ENCODE measurements at places on chromosomes 3 and 15.

DNA sequence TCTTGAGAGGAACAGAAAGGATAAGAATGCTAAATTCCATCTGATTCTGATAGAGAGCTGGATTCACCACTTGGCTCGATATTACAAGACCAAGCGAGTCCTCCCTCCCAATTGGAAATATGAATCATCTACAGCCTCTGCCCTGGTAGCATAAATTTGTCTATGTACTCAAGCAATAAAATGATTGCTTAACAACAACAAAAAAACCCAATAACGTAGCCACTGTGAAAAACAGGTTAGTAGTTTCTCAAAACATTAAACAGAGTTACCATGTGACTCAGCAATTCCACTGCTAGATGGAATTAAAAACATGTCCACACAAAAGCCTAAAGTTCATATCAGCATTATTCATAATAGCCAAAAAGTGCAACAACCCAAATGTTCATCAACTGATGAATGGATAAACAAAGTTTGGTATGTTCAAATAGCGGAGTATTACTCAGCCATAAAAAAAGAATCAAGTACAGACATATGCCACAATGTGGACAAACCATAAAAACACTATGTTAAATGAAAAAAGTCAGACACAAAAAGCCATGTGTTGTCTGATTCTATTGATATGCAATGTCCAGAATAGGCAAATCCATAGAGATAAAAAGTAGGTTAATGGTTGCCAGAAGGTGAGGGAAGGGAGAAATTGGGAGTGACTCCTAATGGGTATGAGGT is 16.8 kb downstream of the BCL2L10 start:
- DNase-seq: peak; percentile 86

- DNase-seq: peak; percentile 25
Observed at GRCh38 chr3:144590854-144591253, 619.2 kb downstream of the DIPK2A start.

DNA sequence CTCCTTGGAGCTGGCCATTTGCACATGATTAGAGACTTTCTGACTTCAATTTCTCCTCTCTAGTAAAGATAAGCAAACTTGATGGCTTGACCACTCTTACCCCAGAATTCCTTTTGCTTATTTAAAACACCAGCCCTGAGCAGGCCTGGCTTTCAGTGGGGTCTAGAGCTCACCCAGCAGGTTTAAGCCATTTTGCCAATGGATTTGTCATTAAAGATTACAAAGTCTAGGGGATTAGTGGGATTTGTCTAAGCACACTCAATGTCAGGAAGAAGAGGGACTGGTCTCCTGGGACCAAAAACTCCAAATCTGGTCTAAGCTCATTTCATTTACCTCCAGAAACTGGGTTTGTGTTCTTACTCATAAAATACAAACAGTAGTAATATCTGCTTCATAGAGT is 57.3 kb upstream of the SNTN start:
- no peak for DNase-seq

DNA sequence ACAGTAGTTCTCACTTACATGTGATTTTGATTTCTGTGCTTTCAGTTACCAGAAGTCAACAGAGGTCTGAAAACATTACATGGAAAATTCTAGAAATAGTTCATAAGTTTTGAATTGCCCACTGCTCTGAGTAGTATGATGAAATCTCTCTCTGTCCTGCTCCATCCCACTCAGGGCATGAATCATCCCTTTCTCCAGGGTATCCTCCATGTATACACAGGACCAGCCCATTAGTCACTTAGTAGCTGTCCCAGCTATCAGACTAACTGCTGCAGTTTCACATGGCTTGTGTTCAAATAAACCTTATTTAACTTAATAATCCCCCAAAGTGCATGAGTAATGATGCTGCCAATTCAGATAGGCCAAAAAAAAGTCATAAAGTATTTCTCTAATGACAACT is 38.6 kb downstream of the EPHA3 start:
- peak; percentile 56 for DNase-seq

DNA sequence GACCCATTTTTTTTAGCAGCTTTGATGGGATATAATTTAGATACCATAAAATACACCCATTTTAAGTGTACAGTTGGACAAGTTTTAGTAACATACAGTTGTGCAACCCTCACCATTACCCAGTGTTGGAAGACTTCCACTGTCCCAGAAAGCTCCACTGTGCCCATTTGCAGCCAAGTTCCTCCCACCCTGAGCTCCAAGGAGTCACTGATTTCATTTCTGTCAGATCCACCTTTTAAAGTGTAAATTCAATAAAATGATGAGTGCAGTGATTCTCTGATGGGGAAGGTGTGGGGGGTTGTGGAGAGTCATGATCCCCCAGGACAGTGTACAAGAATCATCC is 93.2 kb upstream of the IGF1R start:
- no peak for DNase-seq

GRCh38 chr3:182412066-182412465 is 381.2 kb upstream of the ATP11B start:
- DNase-seq: no peak

DNA sequence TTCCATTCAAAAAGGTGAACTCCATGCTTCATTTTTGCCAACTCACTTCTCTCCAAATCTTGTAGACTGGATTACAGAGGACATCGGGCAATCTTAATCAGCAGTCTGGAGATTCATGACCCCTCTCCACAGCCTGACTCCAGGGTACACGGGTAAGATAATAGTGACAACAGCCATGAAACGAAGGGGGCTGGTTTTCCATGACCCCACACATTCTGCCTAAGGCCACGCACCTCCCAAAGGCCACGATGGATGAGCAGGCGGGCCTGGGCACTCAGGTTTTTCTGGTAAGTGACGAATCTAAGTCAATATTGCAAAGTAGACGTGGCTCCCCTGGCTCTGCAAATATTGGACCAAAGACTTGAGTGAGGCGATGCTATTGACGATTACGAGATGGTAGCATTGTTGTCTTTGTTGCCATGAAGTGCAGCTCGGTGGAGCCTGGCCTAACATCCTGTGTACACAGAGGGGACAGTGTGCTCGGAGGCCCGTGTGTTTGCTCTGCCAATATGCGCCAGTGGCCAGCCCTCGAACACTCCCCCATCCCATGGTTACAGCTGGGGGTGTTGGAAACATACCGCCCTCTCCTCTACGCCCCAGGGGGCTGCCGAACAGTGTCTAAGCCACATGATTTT is 119.1 kb downstream of the OPA1 start:
- no peak for DNase-seq

- no peak for DNase-seq
Observed at GRCh38 chr15:65263313-65263712, 23.4 kb downstream of the PARP16 start.

GRCh38 chr15:48119277-48119676 is 1.5 kb upstream of the SLC24A5 start:
- no peak for DNase-seq

GRCh38 chr3:31331278-31331677 is 201.4 kb upstream of the STT3B start:
- DNase-seq: no peak

GRCh38 chr3:55185380-55185779 is 257.5 kb upstream of the LRTM1 start:
- DNase-seq: peak; percentile 37

DNA sequence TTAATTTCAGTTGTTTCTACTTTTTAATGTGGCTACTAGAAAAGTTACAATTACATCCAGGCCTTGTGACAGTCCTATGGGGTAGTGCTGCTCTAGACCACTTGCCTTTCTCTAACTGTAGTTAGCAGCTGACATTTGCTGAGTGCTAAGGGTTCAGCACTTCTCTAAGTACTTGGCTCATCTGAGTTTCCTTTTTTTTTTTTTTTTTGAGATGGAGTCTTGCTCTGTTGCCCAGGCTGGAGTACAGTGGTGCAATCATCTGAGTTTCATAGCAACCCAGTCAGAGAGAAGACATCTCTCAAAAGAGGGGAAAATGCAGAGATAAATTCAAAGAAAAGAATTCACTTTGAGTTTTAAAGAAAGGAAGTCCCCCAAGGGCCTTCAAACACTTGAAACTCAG is 130.8 kb downstream of the MYLK start:
- DNase-seq: no peak

DNA sequence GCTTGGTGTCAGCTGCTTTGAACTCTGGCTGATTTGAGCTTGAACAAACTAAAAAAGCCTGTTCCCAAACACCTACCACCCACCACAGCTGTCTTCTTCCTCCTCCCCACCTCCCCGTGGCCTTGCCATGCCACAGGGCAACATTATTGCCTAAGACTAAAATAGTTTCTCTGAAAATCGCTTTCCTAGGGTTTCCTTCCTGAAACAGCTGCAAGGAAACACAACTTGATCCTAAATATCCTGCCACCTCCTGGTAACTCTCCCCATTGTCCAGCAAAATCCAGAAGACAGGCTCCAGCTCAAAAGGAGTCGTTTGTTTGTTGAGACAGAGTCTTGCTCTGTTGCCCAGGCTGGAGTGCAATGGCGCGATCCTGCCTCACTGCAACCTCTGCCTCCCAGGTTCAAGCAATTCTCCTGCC is 193.9 kb upstream of the TPM1 start:
- DNase-seq: no peak

GRCh38 chr3:8981700-8982099 is 18.4 kb upstream of the RAD18 start:
- DNase-seq: no peak

- no peak for DNase-seq
Observed at GRCh38 chr3:98482717-98483482, 14.6 kb upstream of the OR5K2 start.

GRCh38 chr15:39796601-39797000 is 14.0 kb upstream of the FSIP1 start:
- DNase-seq: no peak

DNA sequence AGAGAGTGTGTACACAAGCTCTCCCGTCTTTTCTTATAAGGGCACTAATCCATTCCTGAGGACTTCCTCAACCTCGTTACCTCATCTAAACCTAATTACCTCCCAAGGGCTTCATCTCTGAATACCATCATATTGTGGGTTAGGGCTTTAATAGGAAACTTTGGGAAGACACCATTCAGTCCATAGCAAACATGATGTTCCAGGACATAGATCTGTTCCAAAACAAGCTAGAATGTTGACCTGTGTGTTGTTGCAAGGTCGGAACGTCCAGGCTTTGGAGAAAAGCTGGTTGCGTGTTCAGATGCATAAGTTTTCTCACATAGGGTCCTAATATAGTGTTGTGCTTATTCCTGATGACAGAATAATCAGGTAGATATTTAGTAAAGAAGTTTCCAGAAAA is 9.7 kb upstream of the TMEM87A start:
- no peak for DNase-seq

DNA sequence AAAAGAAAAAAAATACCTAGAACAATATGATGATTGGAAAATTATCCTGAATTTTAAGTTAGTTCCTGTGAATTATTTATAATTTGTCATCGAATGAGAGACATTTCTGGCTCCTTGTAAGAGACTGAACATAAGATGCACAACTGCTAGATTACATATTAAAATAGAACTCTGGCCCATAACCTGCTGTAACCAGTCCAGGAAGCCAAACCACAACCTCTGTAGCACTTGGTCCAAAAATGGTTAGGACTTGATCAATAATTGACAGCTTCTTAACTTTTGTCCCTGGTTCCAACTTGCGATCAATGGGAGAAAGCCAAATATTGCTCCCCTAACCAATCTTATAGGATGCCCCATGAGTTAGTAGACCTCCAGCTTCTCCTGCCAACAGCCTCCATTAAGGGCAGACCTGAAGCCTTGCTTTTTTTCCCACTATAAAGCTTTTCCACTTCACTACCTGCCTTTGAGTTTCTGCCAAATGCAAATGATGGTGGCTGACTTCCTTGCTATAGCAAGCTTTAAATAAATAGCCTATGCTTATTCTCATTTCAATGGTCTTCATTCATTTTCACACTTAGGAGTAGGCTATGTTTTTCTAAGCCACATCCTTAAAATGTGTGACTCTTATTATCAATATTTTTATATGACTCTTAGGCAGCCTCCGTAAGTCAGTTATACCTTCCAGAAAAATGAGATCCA is 224.0 kb upstream of the ARHGEF26 start:
- DNase-seq: no peak

DNA sequence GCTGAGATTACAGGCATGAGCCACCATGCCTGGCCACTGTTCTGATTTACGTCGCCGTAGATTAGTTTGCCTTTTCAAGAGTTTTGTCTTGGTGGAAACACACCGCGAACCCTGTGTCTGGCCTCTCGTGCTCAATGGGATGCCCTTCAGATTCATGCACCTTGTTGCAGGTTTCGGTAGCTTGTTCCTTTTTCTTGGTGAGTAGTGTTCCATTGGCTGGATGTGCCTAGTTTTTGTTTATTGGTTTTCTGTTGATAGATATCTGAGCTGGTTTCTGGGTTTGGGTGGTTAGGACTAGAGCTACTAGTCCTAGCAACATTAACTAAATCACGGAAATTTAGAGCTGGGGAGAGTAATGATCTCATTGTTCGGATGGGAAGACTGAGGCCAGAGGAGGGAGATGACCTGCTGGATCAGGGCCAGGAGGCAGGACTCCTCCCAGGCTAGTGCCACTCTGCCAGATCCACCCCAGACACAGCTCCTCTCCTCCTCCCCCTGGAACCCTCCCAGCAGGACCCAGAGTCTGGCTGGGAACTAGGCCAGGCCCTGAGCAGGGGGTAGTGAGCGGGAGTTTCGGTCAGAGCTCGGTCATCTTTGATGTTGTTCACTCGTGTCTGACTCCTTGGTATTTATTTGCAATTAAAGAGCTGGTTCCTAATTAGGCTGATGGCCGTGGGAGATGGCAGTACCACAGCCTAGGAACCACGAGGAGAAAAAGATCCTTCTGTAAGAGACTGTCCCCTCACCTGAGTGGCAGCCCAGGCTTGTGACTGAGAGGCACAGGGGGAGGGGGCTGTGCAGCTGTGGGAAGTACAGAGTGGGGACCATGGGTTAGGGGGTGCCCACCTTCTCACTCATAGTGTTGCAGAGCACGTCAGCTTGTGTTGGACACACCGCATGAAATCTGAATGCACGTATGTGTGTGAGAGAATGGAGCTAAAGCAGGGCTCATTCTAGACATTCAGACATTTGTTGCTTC is 73.4 kb downstream of the SMAD6 start:
- DNase-seq: no peak

DNA sequence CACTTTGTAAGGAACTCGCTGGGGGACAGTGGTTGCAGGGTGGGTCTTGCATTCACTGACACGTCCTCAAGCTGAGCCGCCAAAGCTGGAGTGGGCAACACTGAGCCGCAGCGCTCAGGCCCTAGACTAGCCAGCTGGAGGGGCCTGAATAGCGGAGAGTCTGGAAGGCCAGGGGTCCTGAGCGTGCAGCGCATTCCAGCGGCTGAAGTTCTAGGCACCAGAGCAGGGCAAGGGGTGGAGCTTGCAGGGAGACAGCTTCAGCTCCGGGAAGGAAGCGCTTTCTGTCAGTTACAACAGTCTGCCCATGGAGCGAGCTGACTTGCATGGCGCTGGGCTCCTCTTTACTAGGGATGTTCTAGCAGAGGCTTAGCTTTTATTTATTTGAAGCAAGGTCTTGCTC is 2.7 kb downstream of the MAP6D1 start:
- no peak for DNase-seq

DNA sequence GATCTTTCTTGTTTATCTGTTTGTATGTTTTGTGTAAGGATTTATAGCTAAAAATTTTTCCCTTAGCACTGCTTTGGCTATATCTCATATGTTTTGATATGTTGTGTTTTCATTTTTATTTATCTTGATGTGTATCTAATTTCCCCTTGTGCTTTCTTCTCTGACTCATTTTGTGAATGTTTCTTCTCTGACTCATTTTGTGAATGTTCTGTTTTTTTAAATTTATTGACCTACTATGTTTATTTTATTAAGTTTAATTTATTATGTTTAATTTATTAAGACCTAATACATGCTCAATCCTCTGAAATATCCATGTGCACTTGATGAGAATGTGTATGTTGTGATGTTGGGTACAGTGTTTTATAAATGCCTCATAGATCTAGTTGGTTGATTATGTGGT is 793.5 kb upstream of the CADM2 start:
- no peak for DNase-seq

Data from AG09319 (cell line).